Activated naive CD8-positive, alpha-beta T cell treated with anti-CD3 and anti-CD28 coated beads, Interleukin-2, amount 50 U/mL, for 24 hours (primary cell): ENCODE measurements at places on chromosomes 1 and 21.

GRCh38 chr1:107514841-107515240 lies 374.0 kb downstream of the NTNG1 start:
- H3K4me1 ChIP-seq, result no peaks in the 10 kb centered on the region
- H3K27me3 ChIP-seq, result peaks cover 1% of the 10 kb centered on the region
- H3K4me3 ChIP-seq, result no peak overlapping the region
- H3K36me3 ChIP-seq, result no peaks in the 10 kb centered on the region

DNA sequence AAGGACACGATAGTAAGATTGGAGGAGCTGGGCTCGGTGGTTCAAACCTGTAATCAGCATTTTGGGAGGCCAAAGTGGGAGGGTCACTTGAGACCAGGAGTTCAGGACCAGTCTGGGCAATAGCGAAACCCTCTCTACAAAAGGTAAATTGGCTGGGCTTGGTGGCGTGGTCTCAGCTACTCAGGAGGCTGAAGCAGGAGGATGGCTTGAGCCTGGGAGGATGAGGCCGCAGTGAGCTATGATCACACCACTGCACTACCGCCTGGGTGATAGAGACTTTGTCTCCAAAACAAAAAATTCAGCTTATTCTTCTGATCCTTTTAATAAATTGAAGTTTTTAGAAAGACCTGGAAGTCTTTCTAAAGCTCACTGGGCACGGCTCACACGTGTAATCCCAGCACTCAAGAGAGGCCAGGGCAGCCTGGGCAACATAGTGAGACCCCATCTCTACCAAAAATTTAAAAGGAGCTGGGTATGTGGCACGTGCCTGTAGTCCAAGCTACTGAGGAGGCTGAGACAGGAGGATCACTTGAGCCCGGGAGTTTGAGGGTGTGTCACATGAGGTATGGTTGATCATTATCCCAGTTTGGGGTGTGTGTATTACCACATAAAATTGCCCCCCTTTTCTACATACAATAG lies 15.3 kb downstream of the MASP2 start:
- peaks cover 10% of the 10 kb centered on the region for H3K36me3 ChIP-seq
- no peaks in the 10 kb centered on the region for H3K27me3 ChIP-seq
- H3K4me3 ChIP-seq, result no peak overlapping the region
- no peak overlapping the region for H3K27ac ChIP-seq
- no peak for DNase-seq
- H3K4me1 ChIP-seq, result no peaks in the 10 kb centered on the region

DNA sequence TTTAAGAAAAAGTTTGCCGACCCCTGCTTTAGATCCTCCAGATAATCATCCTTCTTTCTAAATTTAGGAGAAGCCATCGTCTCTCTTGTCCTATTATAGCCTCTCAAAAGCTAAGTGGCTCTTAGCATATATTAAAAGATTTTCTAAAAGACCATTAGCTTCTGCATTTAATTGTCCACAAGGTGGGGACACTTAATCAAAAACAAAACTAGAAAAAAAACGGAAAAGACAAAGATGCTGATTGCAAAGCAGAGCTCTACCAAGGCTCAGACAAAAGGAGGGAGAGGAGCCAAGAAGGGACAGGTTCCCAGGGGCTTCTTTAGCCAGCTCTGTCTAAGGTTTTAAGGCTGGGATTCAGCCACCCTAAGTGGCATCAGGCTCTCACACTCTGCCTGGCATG lies 128.3 kb upstream of the HMGB4 start:
- H3K27me3 ChIP-seq, result peaks cover 15% of the 10 kb centered on the region
- no peak overlapping the region for H3K4me3 ChIP-seq
- no peaks in the 10 kb centered on the region for H3K36me3 ChIP-seq
- H3K27ac ChIP-seq, result no peak overlapping the region

GRCh38 chr21:34073749-34074282 lies 438 bp downstream of the MRPS6 start:
- peaks cover 37% of the 10 kb centered on the region for H3K36me3 ChIP-seq
- peaks cover 47% of the 10 kb centered on the region for H3K4me1 ChIP-seq
- H3K27me3 ChIP-seq, result no peaks in the 10 kb centered on the region
- peak; percentile 42 for DNase-seq
- H3K4me3 ChIP-seq, result peak overlapping the region; percentile 92

- H3K4me3 ChIP-seq, result no peak overlapping the region
- no peak overlapping the region for H3K27ac ChIP-seq
- H3K36me3 ChIP-seq, result no peaks in the 10 kb centered on the region
- H3K27me3 ChIP-seq, result peaks cover 8% of the 10 kb centered on the region
Observed at GRCh38 chr1:48263041-48263440, 40.5 kb downstream of the SLC5A9 start.

- H3K27ac ChIP-seq, result no peak overlapping the region
- H3K36me3 ChIP-seq, result no peaks in the 10 kb centered on the region
- H3K4me1 ChIP-seq, result peaks cover 30% of the 10 kb centered on the region
Observed at GRCh38 chr1:15173863-15174614, 20.5 kb downstream of the TMEM51 start.

DNA sequence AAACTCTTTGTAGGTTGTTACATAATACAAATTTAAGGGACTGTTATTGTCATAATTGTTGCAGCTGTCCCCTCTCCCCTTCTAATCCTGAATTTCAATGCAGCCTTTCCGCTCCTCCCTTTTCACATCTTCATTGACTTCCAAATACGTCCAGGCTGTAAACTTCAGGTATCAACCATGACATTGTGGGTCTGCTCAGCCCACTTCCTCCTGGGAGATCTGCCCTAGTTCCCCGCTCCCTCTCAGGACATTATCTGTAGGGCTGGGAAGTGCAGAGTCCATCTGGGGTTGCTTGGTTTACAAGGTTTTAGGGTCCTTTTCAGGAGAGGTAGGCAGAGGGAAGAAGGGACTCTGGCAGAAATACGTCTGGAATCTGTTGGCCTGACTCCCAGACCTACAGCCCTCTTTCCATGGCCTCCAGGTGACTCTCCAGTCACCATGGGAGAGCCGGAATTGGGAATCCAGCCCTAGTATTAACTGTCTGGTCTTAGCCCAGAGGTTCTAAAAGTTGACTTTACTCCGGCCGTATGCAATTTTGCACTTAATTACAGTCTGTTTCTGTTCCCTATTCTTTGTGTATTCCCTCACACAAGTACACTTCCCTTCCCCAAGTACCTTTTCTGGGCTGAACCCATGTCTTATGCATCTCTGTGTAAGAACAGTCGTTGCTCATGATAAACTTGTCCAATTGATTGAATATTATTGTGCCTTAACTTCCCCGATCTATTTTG lies 4.7 kb upstream of the DENND2D start:
- peak overlapping the region; percentile 96 for H3K4me3 ChIP-seq
- no peaks in the 10 kb centered on the region for H3K27me3 ChIP-seq
- no peak for DNase-seq
- peaks cover 70% of the 10 kb centered on the region for H3K4me1 ChIP-seq
- H3K27ac ChIP-seq, result peak overlapping the region; percentile 84

DNA sequence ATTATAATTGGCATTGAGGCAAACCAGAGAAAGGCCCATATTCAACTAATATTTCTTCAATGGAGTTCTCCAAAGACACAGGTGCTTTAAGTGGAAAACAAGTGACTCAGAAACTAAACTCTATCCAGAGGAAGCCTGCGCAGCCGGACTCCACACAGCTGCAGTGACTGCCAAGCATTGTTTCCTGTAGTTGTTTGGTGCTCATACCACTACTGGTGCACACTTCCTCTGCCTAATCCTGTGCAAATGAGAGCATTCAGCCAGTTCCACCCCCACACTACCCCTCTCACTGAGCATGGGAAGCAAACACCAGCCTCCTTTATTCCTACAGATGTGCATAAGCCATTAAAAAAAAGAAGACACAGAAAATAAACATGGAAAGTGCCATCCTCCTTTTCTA lies 102.9 kb downstream of the VAV3 start:
- H3K4me1 ChIP-seq, result peaks cover 28% of the 10 kb centered on the region
- no peak overlapping the region for H3K4me3 ChIP-seq
- no peaks in the 10 kb centered on the region for H3K27me3 ChIP-seq

- no peak for DNase-seq
- H3K27ac ChIP-seq, result no peak overlapping the region
- H3K4me1 ChIP-seq, result peaks cover 11% of the 10 kb centered on the region
- no peaks in the 10 kb centered on the region for H3K36me3 ChIP-seq
- no peak overlapping the region for H3K4me3 ChIP-seq
Observed at GRCh38 chr1:184157394-184157742, 105.8 kb downstream of the TSEN15 start.

DNA sequence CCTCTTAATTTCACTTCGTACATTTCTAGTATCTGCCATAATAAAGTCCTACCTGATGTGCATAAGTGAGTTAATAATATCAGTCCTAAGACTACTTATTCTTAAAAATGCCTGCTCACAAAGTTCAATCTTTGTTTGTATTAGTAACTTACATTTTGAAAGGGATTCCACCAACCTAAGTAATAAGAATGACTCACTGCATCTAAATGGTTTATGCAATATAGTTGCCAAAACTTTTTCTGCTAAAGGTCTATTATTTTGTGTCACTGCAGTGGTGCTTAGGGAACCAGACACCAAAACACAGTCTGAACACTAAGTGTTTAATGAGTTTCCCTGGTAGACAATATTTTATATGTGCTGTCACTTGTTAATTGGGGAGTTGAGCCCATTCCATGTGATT lies 1.8 kb downstream of the ZNF669 start:
- H3K4me3 ChIP-seq, result peak overlapping the region; percentile 40
- H3K27ac ChIP-seq, result no peak overlapping the region
- DNase-seq, result no peak
- H3K27me3 ChIP-seq, result peaks cover 8% of the 10 kb centered on the region
- peaks cover 59% of the 10 kb centered on the region for H3K36me3 ChIP-seq

GRCh38 chr21:23045955-23046354 lies 2047.7 kb downstream of the NCAM2 start:
- H3K27ac ChIP-seq, result no peak overlapping the region
- H3K4me3 ChIP-seq, result no peak overlapping the region
- no peak for DNase-seq
- H3K36me3 ChIP-seq, result no peaks in the 10 kb centered on the region
- H3K27me3 ChIP-seq, result no peaks in the 10 kb centered on the region

GRCh38 chr1:91876040-91876470 lies 9.9 kb downstream of the TGFBR3 start:
- no peak overlapping the region for H3K4me3 ChIP-seq
- H3K27ac ChIP-seq, result peak overlapping the region; percentile 95
- peak; percentile 60 for DNase-seq
- H3K27me3 ChIP-seq, result peaks cover 4% of the 10 kb centered on the region

DNA sequence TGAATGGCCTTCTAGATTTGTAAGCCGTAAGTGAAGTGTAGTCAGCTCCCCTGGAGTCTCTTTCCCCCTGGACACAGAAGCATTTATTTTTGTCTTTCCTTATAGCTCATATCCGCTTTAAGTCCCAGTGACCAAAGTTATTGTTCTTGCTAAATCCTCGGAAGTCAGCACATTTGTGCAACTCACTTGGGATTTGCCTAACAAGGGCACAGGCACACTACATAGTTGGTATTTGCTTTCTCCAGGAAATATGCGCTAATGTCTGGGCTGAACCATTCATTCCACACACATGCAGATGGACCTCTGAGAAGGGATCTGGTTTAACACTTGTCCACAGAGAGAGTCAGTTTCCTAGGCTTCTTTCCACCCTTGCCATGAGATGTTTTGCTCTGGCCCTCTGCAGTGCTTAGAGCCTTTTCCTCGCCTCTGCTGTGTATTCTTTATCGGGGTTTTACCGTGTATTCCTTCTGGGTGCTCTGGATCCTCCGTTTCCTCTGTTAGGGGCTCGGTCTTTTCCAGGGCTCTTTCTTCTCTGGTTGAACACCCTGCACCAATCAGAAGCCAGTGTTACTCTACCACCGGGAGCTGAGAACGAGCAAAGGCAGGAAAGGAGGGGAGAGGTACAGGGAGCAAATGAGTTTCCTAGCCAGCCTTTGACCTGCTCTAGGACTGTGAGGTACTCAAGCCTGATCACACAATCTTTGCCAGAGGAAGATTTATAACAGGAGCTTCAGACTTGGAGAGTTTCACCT lies 72.4 kb downstream of the ABCA4 start:
- no peaks in the 10 kb centered on the region for H3K36me3 ChIP-seq
- H3K4me3 ChIP-seq, result no peak overlapping the region
- H3K4me1 ChIP-seq, result peaks cover 4% of the 10 kb centered on the region
- DNase-seq, result no peak
- H3K27ac ChIP-seq, result no peak overlapping the region

DNA sequence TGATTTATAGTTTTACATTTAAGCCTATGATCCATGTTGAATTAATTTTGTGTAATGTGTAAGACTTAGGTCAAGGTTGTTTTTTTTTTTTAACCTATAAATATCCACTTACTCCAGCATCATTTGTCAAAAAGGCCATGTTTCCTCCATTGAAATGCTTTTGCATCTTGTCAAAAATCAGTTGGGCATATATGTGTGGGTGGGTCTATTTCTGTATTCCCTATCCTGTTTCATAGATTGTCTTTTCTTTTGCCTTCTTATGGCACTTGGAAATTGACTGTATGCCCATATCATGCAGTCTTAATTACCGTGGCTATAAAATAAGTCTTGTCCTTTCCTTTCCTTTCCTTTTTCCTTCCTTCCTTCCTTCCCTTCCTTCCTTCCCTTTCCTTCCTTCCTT lies 138.2 kb downstream of the PRDM2 start:
- no peaks in the 10 kb centered on the region for H3K4me1 ChIP-seq
- H3K4me3 ChIP-seq, result no peak overlapping the region
- H3K27me3 ChIP-seq, result peaks cover 18% of the 10 kb centered on the region
- DNase-seq, result no peak
- H3K27ac ChIP-seq, result no peak overlapping the region

DNA sequence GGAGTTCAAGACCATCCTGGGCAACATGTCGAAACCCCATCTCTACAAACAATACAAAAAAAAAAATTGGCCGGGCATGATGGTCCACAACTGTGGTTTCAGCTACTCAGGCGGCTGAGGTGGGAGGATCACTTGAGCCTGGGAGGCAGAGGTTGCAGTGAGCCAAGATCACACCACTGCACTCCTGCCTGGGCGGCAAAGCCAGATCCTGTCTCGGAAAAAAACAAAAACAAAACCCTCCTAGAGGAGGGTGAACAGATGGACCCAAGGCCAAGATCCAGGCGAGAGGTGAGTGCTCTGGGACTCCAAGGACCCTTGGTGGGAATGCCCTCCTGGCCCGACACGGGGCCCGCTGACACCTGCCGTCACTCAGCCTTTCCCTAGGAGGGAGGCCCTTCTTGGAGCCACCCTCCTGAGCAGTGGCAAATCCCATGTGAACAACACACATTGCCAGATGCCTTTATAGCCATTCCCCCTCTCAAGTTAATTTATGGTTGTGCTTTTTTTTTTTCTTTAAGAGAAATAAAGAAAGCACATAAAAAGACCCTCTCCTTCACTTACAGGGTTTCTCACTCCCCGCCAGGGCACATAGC lies 380 bp downstream of the TFF2 start:
- H3K4me1 ChIP-seq, result no peaks in the 10 kb centered on the region
- peaks cover 2% of the 10 kb centered on the region for H3K27me3 ChIP-seq
- no peak overlapping the region for H3K27ac ChIP-seq
- DNase-seq, result no peak
- H3K36me3 ChIP-seq, result peaks cover 2% of the 10 kb centered on the region

- H3K27me3 ChIP-seq, result no peaks in the 10 kb centered on the region
- no peak for DNase-seq
- no peaks in the 10 kb centered on the region for H3K36me3 ChIP-seq
Observed at GRCh38 chr21:19776076-19776475, 1222.1 kb upstream of the NCAM2 start.

- DNase-seq, result no peak
- peaks cover 2% of the 10 kb centered on the region for H3K27me3 ChIP-seq
- no peak overlapping the region for H3K27ac ChIP-seq
- no peaks in the 10 kb centered on the region for H3K36me3 ChIP-seq
- no peak overlapping the region for H3K4me3 ChIP-seq
Observed at GRCh38 chr1:224959115-224959514, 29.6 kb downstream of the DNAH14 start.
